ENCODE measurements at places on chromosomes 2 and 18.

- DNase-seq = no peak
These were observed 98.0 kb upstream of the NCK2 start for GRCh38 chr2:105646774-105647076.

DNA sequence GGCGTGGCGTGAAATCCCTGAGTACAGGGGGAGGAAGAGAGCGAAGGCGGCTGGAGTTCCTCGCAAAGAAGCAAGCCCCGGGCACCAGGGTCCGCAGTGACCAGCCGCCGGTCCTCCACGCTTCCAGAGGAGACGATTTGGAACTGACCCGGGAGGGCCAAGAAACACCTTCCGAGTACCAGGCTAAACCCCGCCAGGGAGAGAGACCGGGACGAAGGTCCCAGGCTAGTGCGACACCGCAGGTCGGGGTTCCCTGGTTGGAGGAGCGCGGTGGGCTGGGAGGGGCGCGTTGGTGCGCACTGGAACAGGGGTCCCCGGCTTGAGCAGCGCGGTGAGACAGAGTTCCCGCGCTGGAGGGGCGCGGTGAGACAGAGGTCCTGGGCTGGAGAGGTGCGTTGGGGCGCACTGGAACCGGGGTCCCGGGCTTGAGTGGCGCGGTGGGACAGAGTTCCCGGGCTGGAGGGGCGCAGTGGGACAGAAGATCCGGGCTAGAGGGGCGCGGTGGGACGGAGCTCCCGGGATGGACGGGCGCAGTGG lies 901 bp downstream of the WDFY1 start:
- no peak for DNase-seq

GRCh38 chr2:96868555-96869280 lies 1.2 kb downstream of the SEMA4C start:
- DNase-seq = peak; percentile 48

DNA sequence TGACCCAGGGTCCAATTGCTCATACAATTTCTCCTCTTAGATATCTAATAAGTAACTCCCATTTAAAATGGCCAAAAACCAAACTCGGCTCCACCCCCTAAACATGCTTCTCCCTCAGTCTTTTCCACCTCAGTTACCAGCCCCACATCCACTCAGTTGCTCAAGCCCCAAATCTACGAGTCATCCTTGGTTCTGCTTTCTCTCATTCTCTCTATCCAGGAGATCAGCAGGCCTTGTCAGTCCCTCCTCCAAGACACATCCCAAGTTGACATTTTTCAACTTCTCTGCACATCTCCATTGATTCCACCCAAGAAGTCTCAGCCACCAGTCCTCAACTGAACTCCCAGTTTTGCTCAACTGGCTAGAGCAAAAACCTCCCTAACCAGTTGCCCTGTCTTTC lies 40.5 kb upstream of the RTN4 start:
- no peak for DNase-seq

- no peak for DNase-seq
These were observed 112.4 kb downstream of the FEZ2 start for GRCh38 chr2:36485521-36485920.

DNA sequence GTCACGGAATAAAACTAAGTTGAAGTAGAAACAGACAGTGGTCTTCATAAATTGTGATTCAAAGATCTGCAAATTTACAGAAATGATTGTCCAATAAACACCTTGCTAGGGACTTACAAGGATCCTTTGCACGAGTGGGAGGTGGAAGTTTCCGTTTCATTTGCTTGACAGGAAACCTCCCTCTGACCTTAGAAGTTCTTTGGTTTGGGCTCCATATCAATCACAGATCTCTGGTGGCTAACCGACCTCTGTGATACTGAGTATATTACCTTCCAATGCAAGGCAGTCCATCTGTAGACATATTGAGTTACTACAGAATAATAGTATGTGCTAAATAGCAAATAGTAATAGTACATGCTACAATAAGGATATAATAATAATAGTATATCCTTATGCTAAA lies 33.7 kb upstream of the RNF152 start:
- DNase-seq = no peak

DNA sequence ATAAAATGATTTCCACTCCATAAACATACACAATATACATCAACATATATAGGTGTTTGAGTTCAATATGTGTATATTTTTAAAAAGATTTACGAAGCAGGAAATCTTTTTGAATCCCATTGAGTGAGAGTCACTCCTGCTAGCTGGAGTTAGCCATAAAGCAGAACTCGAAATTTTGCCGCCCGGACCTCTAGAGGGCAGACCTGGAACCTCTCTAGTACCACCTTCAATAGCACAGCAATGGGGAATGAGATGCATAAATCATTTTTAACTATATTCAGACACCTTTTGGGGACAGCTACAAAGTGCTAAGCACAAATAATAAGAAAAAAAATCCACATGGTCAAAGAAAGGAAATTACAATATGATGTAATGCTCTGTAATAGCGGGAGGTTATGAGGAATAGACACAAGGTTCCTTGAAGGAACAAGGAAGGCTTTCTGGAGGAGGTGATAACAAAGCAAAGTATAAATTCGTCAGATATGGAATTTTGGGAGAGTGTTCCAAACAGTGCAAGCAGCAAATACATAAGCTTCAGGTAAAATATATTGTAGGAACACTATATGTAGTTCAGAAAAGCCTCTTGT lies 533.4 kb downstream of the ERBB4 start:
- no peak for DNase-seq

GRCh38 chr2:44748-45341 lies 1.5 kb downstream of the FAM110C start:
- DNase-seq = no peak

- DNase-seq = peak; percentile 27
These were observed 58.5 kb upstream of the COPS8 start for GRCh38 chr2:237026981-237027711.

DNA sequence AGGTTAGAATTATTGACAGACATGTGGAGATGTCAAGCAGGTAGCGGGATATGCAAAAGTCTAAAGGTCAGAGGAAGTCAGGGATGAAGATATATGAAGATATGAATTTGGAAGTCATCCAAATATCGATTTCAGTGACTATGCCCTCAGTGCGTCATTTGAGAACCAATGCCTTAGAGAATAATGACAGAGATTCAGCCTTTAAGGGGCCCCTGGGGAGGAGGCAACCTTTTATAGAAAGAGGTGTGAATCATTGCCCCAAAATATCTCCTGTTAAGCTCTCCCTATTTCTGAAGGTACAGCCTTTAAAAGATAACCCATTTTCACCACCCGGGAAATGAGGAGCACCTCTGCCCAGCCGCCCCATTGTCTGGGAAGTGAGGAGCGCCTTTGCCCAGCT lies 223.4 kb downstream of the NCKAP5 start:
- DNase-seq = no peak

DNA sequence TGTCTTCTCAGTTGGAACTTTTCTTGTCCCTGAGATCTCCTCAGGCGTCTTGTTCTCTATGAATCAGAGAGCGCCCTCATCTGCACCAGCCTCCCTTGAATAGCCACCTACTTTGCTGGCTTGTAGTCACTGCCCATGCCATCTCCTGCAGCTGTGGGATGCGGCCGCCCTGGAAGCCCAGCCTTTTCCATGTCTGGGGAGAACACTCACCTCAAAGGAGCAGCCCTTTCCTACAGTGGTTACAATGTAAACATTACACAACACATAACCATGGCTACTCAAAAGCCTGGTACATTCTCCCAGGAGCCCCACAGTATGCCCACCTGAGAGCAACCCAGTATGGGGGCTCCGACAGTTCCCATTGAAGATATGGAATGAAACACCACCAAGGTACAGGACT lies 351.0 kb downstream of the EN1 start:
- DNase-seq = no peak

DNA sequence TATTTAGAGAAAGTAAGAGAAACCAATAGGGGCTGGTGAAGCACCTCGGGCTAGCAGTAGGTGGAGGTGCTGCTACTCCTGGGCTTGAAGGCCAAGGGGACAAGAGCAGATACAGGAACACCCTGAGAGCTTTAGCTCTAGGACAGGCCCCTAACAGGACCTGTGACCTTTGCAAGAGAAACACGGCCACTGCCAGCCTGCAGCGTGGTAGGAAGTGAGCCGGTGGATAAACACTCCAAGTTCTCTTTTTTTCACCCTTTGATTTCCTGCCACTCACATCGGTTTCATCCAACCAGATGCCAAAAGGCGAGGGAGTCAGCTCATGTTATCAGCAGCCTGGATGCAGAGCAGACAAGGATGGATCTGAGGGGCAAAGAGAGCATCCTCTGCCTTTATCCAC lies 66.8 kb upstream of the SPRED2 start:
- DNase-seq = no peak

DNA sequence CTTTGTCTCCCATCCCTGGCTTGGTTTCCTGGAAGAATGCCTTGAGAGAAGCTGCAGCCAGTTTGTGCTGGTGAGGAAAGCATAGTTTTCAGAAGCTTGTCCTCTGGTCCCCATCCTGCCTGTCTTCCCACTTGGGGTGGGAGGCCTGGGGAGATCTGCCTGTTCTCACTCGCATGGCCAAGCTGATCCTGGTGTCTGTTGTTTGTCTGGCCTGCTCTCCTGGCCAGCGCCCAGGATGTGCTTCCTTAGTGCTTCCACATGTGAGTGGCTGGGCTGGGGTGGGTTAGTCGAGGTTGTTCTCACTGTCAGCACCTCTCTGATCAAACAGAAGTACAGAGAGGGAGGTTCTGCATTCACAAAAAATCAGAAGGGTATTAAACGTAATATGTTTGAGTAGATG lies 49.5 kb downstream of the PTPRM start:
- DNase-seq = no peak

DNA sequence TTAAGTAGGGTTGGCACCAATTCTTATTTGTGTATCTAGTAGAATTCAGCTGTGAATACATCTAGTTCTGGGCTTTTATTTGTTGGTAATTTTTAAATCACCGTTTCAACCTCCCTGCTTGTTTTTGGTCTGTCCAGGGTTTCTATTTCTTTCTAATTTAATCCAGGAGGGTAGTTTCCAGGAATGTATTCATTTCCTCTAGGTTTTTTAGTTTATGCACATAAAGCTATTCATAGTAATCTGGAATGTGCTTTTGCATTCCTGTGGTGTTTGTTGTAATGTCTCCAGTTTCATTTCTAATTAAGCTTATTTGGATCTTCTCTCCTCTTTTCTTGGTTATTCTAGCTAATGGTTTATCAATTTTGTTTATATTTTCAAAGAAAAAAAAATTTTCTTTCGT lies 1361.8 kb upstream of the DDX18 start:
- no peak for DNase-seq

GRCh38 chr2:132652474-132652873 lies 17.5 kb downstream of the LYPD1 start:
- DNase-seq = no peak

- DNase-seq = no peak
These were observed 56.6 kb downstream of the PTPRM start for GRCh38 chr18:7623681-7624080.

- DNase-seq = no peak
These were observed 48.2 kb upstream of the KIDINS220 start for GRCh38 chr2:8885449-8886201.

DNA sequence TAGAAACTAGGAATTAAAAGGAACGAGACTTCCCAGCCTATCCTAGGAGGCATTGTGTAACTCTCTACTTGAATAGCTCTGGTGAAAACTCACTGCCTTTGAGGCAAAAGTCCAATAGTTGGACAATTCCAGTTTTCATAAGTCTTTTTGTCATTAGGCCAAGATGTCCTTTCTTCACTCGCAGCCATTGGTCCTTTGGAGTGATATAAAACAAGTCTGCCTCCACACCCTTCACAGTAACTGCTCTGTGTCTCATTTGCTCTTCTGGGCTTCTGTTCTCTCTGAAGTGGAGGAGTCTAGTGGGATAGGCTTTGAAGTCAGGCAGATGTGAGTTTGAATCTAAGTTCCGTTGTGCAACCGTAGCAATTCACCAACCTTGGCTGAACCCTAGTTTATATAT lies 28.2 kb downstream of the ANTXR1 start:
- DNase-seq = no peak

- DNase-seq = no peak
These were observed 35.6 kb downstream of the PIGN start for GRCh38 chr18:62151068-62151771.

DNA sequence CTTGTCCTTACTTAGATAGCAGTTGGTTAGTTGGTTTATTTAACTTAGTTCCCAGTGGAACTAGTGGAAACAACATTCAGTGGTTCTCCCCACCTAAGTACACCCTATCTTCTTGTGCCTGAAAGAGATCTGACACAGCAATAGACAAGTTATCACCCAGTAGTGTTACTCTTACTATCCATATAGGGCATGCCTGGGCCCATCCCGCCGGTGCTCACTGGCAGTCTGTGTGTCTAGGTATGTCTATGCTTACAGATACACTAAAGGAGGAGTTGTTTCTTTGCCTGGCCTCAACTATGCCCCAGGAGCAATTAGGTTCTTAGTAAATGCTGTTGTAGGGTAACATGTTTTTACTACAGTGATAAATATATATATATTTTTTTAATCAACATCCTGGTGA lies 12.0 kb upstream of the NRP2 start:
- DNase-seq = no peak

DNA sequence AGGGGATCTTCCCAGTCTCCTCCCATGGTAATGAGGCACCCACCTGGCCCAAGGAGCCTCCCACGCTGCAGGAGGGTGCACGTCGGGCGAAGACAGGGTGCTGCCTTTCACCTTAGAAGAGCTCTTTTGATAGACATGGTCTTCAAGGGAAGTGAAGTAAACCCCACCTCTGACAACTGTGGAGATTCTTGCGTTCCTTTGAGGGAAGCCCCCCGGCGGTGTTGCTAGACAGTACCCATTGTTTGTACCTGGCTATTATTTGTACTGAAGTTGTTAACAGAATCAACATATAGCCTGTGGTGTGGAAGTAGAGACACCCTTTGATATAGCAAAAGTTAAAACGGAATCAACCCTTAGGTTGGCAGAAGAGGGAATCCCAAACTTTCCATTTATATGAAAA lies 648.0 kb downstream of the GALR1 start:
- no peak for DNase-seq

DNA sequence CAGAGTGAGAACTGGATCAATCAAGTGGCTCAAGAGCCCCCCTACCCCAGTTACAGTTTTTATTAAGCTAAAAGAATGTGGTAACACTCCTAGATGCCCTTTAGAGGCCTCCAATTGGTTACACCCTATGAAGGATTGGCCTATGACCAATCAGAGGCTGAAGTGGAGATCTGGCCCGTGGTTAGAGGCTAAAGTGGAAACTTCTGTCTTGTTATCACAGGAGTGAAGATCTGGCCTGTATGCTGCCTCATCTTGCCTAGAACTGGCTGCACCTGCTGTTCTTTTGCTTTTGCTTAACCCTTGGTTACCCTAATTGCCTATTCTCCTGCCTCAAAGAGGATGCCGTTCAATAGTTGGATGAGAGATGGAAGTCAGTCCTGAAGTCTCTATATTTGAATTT lies 100.1 kb upstream of the MAP2 start:
- DNase-seq = no peak

DNA sequence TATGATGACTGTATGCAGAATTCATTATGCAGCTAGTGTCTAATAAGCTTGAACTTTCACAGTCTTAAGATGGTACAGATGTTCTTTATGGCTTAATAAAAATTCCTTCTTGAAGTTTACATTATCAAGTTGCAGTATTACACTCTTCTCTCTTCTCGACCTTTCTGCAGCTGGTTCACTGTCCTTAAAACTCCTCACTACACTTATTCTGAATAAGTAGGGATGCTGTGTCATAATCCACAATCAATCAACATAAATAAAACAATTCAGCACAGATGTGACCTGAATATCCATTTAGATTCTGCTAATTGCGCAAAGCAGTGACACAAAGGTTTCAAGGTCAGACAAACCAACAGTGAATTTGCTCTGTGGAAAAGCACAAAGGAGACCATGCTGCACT lies 356.8 kb downstream of the SUCLG1 start:
- DNase-seq = no peak

All from activated T-cell treated with anti-CD3 and anti-CD28 coated beads for 1 hour (primary cell).